ENCODE measurements at places on chromosomes 5 and 9.

DNA sequence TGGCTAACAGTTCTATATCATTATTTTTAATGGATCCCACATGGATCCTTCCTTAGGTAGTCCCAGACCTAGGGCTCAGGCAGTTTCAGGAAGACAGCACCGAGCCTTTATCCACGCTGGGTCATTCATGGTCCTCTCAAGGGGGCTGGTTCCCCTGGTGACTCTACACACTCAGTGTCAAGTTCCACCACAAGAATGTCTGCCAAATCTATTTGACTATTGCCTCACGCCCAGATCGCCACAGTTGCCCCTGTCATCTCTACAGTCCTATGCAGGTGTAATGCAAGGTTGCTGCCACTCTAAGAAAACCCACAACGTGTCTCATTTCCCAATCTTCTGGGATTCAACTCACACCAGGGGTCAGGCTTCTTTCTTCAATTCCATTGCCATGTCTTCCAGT lies 8.0 kb upstream of the ZNF366 start:
- DNase-seq: no peak

GRCh38 chr5:78527925-78528324 lies 120.6 kb downstream of the LHFPL2 start:
- DNase-seq: no peak

GRCh38 chr5:139725073-139725830 lies 70.4 kb upstream of the PSD2 start:
- no peak for DNase-seq

GRCh38 chr9:89448821-89449220 lies 49.1 kb downstream of the SEMA4D start:
- no peak for DNase-seq

- DNase-seq: no peak
Observed at GRCh38 chr9:32161209-32161608, 223.2 kb upstream of the ACO1 start.
